ENCODE measurements at places on chromosomes 12 and 14. TPM values are rescaled to one million over a fixed set of nuclear protein-coding genes. Genes with fewer than 3 reads are reported as not detected.
A peak's percentile ranks its signal among the peaks of the same experiment; 100 is the strongest.

The ERP27 gene
- 25.4 TPM for total RNA-seq

The HNF1A gene
- total RNA-seq: not detected

DNA sequence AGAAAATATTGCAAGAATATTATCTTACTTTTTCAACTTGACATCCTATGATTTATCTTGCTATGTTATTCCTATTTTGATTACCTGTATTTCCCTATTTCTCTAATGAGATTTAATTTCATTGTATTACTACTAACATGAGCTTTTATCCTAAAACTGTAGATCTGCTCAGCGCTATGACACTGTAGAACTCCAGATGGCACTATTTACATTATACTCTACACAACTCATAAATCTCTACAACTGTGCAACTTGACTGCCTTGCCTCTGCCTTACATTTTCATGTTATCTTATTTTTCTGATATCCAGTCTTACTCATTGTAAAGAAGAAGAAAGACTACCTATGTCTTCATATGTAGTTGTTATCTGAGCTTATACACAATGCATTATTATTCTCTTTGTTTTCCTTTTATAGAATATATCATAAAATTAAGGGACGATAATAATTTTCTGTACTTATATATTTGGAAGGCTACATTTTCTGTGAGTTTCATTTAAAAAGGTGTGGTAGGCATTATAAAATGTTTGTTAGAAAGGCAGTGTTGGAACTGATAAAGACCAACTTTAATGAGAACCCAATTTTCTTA is 24.1 kb downstream of the NUP37 start:
- DNase-seq: peak; percentile 12

DNA sequence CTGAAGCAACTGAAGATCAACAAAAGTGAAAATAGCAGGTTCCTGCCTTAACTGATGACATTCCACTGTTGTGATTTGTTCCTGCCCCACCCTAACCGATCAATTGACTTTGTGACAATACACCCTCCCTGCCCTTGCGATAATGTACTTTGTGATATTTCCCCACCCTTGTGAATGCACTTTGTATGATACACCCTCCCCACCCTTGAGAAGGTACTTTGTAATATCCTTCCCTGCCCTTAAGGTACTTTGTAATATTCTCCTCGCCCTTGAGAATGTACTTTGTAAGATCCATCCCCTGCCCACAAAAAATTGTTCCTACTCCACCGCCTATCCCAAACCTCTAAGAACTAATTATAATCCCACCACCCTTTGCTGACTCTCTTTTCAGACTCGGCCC is 41.4 kb downstream of the BCAT1 start:
- DNase-seq: no peak

DNA sequence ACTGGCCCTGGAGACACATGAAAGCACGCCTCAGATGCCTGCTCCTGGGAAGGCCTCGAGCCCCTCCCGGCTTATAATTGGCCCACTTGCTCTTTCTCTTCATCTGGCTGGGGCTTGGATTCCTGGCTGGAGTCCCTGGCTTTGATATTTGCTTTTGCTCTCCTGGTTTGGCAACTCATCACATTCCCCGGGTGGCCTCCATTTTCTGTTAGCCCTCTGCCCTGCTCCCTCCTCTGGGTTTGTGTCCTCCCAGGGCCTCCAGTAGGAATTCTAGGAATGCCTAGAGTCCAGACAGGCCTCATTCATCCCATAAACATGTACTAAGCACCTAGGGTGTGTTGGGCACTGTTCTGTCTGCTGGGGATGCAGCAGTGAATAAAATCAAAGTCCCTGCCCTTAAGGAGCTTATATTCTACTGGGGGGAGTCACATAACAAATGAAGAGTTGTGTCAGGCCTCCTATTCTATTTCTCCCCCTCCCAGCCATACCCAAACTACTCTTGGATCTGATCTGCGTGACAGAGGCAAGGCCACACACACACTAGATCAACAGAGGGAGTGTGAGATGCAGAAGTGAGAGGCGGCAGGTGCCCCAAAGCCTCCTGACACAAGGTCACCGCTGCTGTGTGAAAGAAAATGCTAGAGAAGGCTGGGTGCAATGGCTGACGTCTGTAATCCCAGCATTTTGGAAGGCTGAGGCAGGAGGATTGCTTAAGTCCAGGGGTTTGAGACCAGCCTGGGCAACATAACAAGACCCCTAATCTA is 21.3 kb upstream of the TSPAN9 start:
- DNase-seq: no peak

GRCh38 chr12:78483767-78484315 is 380.7 kb upstream of the SYT1 start:
- no peak for DNase-seq

DNA sequence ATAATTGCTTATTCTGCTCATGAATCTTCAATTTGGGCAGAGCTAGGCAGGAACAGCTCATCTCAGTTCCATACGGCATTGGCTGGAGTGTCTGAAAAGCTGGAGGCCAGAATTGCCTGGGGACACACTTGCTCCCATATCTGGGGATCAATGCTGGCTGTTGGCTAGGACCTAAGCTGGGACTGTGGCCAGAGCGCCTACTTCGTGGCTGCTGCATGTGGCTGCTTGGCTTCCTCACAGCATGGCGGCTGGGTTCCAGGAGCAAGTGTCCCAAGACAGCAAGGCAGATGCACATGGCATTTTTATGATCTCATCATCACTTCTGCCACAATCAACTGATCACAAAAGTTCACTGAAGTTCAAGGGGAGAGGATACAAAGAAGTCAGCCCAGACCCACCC is 200.2 kb downstream of the TTC8 start:
- DNase-seq: no peak

The OTOGL gene
- total RNA-seq: not detected

- no peak for DNase-seq
Observed at GRCh38 chr12:33628087-33628486, 188.5 kb upstream of the SYT10 start.

GRCh38 chr14:101191101-101191720 is 287.7 kb upstream of the RTL1 start:
- DNase-seq: no peak

DNA sequence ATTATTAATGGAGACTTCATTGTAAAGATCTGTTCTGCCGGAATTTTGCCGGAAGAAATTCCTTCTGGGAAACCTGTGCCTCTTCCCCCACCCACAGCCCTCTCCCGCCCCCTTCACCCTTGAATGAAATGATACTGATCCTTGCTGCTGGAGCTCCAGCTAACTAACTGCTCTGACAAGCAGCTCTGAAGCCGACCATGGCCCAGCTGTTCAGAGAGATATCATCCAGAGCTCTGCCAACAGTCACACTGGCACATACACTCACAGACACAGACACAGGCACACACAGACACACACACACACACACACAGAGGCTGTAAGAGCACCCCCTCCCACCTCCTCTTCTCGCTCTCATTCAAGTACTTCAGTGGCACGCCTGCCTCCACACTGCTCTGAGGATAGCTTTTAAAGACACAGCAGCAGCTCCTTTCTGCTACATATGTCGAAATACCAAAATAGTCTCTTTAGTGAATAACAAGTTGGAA is 88.6 kb downstream of the R3HDM2 start:
- no peak for DNase-seq

DNA sequence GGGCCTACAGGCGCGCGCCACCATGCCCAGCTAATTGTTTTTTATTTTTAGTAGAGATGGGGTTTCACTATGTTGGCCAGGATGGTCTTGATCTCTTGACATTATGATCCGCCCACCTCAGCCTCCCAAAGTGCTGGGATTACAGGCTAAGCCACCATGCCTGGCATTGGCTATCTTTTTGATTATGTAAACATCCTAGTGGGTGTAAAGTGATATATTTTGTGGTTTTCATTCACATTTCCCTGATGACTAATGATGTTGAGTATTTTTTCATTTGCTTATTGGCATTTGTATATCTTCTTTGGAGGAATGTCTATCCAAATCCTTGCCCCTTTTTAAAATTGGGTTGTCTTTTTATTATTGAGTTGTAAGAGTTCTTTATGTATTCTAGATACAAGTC is 16.3 kb downstream of the CREBL2 start:
- no peak for DNase-seq

DNA sequence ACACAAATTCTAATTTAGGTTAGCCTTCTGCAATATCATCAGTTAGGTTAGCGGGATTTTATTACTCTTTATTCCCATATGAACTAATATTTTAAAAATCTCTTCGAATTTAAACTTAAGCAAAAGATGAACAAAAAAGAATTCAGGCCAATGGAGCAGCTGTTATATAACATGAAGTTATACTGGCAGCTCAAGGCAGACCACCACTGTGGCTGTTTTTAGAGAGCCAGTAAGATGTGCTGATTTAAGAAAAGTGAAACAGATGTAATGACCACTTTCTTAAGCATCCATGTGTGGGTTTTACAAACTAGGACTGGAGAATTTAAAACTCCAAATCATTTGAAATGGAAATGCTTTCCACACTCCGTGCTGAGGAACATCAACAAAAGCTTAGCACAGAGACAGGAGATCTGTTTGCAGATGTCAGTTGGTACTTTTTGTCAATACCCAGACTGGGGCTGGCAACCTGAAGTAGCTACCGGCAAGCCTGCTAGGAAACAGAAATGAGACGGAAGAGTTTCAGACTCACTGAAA is 164.9 kb downstream of the TTC7B start:
- no peak for DNase-seq

The EPS8 gene
- total RNA-seq: 1.4 TPM

The CALCOCO1 gene
- 209 TPM for total RNA-seq

GRCh38 chr12:110436231-110436630 is 13.9 kb downstream of the ARPC3 start:
- DNase-seq: no peak

DNA sequence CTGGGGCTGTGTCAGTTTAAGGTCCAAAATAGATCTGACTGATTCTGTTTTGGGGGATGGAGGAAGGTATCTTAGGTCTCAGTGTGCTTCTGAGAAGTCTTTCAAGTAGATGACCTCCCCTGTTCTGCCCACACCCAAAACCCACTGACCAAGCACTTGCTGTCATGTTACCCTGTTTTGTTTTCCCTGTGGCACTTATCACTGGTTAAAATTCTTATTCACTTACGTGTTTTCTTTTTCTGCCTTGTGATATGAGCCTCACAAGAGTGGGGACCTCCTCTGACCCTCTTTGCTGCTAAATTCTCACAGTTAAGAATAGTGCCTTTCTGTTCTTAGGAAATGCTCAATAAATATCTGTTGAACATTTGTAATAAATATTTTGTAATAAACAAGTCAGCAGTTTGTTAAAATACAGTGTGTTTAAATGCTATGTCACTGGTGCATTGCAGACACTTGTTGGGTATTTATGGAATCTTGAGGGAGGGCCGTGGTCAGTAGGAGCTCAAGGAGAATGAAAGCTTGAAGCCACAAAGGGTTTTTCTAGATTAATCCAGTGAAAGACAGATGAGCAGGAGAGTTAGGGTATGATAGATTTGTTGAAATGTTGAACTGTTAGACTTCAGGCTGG is 20.9 kb downstream of the PLEKHA5 start:
- no peak for DNase-seq

DNA sequence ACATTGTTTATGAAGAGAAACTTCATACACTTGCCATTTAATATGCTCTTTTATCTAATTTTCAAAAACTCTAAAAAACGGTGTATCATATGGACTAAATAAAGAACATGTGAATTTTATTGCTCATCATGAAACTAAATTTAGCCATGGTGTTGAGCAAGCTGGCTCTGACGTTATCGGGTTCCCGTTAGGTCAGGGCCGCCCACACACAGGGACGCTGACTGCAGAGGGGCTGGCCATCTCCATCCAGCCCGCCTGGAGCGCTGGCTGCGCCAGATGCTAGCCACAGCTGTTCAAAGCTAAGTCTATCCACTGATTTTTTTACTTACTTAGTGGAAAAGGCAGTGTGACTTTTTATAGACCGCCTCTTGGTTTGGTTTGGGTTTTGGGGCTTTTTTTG is 36.5 kb upstream of the DYNC1H1 start:
- DNase-seq: no peak

DNA sequence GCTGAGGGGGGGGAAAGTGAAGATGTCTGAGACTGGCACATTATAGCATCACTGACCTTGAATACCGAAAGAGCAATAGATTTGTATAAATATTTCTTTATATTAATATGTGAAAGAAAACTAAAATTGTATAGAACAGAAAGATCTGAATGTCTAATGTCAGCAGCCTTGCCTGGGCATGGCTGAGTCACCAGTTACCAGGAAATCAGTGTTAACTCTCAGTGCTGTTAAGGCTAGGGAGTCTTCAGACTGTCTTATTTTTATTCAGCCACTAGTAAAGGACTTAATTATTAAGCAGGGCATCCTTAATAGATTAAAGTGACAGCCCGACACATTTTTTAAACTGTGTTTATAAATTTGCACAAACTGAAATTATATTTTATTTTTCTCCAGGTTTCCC is 122.9 kb upstream of the AEBP2 start:
- DNase-seq: no peak

DNA sequence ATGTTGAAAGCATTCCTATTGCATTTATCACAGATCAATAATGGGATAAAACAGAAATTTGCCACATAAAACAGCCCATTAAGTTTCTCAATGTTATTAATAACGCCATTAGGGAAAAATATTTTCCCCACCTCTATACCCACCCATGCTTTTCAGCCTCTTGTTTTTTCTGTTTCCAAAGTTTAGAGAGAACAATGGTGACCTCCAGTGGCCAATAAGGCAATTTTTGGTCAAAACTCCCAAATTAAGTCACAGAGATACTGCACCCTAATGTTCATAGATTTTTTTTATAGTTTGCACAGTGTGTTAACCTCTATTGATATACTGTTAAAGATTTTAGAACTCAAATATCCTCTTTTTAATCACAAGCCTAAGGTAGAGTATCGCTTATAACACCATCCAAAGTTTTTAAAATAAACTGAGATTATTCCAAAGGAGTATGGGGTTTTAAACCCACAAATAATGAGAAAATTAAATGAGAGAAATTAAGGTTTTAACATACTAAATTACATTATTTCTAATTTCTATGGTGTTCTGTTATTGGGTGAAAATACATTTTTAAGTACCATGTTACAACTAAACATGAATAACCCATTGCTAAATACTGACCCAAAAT is 184.7 kb upstream of the DCN start:
- DNase-seq: no peak

GRCh38 chr12:124252964-124253363 is 41.9 kb upstream of the RFLNA start:
- no peak for DNase-seq

The PIWIL1 gene
- not detected for total RNA-seq

The CABP1 gene
- not detected for total RNA-seq

DNA sequence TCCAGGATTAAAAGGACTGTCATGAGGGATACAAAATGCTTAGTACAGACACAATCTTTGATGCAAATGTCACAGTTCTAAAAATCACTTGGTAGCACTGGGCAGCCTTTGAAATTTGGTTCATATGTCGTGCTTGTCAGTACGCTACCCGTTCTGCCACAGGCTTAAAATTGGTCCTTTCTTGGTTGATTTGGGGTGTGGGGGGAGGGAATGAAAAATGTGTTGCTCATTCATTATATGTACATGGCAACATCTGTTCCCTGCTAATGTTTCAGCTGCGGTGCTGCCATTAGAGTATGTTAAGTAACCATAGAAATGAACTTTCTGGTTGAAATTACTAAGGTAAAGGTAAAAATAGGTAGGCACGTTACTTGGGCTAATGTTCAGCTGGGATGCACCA is 155.4 kb upstream of the ARHGAP5 start:
- DNase-seq: no peak
